ENCODE measurements at places on chromosomes 3 and 15.

- DNase-seq = no peak
Observed at GRCh38 chr3:145857956-145858355, 303.0 kb downstream of the PLOD2 start.

DNA sequence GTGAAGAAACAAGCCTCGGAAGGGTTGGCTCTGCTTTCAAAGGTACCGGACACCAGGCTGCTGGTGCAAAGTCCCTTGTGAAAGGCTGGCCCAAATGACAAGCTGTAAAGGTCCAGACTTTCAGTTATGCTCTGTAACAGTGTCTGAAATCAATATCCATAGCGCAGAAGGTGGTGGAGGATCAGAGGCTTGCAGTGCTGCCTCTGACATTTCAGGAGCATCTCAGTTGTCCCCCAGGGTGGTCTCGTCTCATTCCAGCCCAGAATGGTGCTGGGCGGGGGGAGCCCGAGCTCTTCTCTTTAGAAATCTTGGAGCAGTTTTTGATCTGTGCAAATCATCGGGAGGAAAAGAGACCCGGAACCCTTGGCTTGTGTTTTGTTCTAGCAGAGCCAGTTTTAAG is 402.3 kb upstream of the RGMA start:
- DNase-seq = no peak

- no peak for DNase-seq
Observed at GRCh38 chr15:59317211-59317610, 55.5 kb downstream of the MYO1E start.

DNA sequence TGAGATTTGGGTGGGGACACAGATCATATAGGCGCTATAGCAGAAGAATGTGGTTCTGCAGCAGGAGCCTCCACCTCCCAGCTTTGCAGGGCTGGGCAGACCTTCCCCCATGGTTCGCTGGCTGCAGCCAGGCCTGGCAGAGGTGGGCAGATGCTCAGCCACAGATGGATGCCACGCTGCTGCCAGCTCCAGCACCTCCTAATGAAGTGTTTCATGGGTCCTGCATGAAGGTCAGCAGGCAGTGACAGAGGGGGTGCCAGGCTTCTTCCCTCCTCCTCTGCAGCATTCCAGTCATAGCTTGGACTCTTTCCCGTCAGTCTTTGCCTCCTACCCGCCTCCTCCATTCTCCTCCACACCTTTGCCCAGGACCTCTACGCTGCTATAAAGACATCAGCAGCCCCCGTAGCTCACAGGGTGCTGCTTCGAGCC is 85.9 kb downstream of the SLCO3A1 start:
- no peak for DNase-seq

DNA sequence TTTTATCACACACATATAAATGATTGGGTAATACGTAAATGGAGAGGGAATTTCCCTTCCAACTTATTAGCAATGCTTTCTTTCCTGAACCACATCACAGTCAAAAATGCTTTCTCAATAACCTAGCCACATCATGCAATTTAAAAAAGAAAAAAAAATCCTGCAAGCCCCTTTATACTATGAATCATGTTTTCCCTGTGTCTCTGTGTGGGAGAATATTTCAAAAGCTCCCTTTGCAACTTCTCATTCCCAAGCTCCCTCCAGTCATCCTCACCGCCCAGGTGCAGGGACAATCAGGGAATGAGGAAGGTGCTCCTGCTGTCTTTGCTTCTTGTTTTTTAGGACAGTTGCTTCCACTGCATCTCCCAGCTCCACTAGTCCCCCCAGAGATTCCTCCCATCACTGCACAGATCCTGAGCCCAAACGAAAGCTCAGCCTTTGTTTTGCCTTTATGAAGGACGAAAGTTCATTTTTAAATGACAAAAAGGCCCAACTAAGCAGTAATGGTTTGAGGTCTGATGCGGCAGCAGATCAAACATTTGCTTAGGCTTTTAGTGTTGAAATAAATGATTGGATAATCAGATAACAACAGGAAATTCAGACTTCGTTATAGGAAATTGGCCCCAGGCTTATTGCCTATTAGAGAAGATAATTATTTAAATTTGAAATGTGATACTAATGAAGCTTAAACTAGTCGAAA is 47.8 kb upstream of the ADGRG7 start:
- DNase-seq = no peak

GRCh38 chr15:38991126-38991525 is 426.5 kb upstream of the RASGRP1 start:
- DNase-seq = no peak

DNA sequence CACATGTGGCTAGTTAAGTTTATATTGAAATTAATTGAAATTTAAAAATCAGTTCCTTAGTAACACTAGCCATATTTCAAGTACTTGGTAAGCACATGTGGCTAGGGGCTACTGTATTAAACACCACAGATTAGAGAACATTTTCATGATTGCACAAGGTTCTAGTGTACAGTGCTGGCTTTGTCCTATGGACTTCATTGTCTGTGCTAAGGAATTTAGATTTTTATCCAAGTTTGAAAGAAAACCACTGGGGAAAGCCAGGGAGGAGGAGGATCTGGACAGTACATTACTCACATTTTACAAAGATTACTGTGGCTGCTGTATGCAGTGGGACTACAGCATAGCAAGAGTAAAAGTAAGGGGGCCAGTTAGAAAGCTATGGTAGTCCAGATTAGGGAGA is 13.9 kb downstream of the STAC start:
- no peak for DNase-seq

- DNase-seq = no peak
Observed at GRCh38 chr3:154193000-154193615, 71.9 kb downstream of the ARHGEF26 start.

DNA sequence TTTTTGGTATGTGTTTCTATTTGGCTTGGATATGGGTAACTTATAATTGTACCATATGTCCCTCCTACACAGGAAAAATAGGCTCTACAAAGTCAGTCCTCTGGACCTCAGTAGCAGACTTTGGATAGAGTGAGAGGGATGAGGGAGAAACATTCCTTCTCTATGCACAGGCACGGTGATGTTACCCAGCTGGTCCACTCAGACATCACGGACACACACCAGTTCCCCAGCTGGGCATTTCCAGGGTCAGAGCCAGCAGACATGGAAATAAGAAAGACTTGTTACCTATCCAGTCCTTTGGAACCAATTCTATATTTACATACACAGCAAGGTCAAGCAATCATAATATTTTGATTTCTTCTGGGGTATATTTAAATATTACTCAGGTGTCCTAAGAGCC is 433.1 kb upstream of the KCNMB2 start:
- no peak for DNase-seq

GRCh38 chr3:142209655-142210054 is 15.7 kb downstream of the GK5 start:
- DNase-seq = no peak

GRCh38 chr3:187968883-187969580 is 184.9 kb upstream of the LPP start:
- DNase-seq = no peak

DNA sequence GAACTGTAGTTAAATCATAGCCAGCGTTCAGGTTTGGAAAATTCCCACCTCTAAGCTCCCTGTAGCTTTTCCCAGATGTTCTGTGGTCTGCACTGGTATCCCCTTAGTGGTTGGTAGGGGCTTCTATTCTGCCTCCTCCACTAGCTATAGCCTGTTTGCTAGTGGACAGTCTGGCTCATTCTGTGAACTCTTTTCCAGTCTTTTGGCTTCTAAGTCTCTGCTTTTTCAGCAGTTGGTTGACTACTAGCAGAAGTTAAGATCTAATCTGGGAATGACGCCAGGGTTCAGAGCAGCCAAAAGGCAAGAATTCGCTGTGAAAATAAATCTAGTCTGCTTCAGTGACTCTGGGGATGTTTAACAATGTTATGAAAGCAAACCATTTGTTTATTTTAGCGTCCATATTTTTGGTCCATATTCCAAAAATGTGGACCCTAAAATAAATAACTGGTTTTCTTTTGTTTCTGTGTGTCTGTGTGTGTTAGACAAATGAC is 73.7 kb upstream of the WDR72 start:
- DNase-seq = no peak

GRCh38 chr3:41426485-41426884 is 227.2 kb downstream of the CTNNB1 start:
- no peak for DNase-seq

DNA sequence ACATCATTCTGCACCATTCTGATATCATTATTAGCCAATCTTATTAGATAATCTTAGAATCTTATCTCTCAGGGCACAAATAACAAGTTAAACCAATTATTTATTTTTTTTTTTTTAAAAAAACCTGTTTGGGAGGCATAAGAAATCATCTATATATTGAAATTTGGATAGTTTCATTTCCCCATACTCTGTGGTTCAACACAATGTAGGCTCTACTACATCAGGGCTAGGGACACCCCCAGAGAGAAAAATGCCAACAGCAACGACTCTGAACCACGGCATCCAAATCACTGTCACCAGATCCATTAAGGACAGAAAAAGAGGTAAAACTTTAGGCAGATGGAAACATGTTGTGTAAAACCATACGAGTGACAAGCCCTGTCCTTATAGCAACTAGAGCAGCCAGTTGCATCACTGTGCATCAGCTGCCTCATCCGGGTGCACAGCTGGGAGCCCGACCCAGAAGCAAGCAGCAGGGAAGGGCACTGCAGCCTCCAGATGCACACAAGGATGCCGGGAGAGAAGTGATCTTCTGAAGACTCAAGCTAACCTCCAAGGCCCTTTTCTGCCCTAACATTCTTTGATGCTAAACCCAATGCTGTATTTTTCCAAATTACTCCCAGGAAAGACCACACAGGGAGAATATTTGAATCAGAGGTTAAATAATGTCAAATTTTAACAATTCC is 381.1 kb downstream of the CTNNB1 start:
- no peak for DNase-seq

- DNase-seq = no peak
Observed at GRCh38 chr3:173439004-173439403, 41.5 kb downstream of the NLGN1 start.

- DNase-seq = no peak
Observed at GRCh38 chr15:65115542-65115941, 542 bp upstream of the UBAP1L start.

DNA sequence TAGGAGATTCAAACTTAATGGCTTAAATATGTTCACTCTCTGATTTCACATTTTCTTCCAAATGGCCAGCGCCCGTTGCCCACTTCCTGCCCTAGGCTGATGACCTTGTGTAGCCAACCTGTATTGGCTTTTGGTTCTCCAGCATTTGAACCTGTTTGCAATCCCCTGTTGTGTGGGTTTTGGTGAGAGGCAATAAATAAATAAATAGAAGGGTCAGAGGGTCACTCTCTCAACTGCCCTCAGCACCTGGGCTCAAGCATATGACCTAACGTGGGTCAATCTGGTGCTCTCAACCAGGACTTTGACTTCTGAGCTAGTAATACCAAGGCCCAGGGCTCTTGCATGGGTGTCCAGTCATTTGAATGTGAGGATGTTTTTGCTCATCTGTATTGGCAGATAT is 1.8 kb upstream of the SRP14 start:
- DNase-seq = no peak

GRCh38 chr3:124532071-124532470 is 198.2 kb upstream of the UMPS start:
- DNase-seq = no peak

DNA sequence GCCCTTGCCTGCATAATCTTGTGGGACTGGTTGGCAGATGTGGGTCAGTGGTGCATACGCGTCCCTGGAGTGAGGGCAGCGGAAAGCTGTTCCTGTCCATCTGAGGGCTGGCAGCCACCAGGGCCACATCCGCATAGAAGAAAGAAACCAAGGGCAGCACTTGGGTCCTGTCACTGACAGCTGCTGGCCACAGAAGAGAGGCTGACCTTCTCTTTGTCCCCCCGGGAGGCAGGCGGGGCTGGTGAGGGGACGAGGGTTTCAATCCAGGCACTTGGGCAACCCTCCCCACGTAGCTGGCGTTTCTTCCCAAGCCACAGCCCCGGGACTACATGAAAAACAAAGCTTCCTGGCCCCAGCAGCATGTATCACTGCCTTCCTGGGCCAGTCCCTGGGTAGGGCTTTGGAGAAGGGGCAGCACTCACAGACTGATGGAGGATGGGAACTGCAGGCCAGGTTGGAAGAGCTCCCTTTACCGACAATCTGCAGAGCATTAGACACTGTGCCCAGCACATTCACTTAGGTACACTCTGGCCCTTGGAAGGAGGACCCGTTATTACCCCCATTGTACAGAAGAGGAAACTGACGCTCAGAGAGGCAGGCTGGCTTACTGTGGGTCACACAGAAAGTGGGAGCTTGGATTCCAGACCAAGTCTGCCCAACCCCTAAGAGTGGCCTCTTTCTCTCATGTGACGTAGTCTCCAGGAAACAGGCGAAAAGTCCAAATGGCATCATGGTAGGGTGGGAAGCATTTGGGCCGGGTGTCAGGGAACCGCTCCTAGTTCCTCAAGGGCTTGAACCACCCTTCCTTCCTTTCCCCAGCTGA is 78.8 kb upstream of the SLC6A6 start:
- DNase-seq = no peak

- no peak for DNase-seq
Observed at GRCh38 chr15:78982736-78983135, 37.9 kb upstream of the CTSH start.

- no peak for DNase-seq
Observed at GRCh38 chr3:133476971-133477375, 77.1 kb downstream of the BFSP2 start.

DNA sequence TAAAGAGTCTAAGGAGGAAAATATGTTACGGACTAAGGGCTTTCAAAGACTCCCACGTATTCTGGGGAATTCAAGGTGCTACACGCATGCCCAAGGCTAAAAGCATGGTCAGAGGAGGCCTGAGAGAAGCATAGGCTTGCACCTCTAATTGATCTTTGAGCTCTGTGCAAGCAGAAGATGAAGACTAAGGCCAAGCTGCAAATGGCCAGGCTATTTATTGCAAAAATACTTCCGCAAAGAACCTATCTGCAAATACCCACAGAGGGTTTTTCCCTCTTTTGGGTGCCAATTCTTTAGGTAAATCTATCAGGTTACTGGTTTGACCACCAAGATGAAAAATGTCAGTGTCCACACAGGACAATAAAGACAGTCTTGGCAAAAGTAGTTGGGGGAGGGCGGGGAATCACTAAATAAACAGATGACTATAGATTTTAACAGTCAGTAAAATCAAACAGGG is 119.5 kb downstream of the STAG1 start:
- DNase-seq = no peak

- DNase-seq = no peak
Observed at GRCh38 chr15:99536422-99537040, 29.3 kb upstream of the MEF2A start.

DNA sequence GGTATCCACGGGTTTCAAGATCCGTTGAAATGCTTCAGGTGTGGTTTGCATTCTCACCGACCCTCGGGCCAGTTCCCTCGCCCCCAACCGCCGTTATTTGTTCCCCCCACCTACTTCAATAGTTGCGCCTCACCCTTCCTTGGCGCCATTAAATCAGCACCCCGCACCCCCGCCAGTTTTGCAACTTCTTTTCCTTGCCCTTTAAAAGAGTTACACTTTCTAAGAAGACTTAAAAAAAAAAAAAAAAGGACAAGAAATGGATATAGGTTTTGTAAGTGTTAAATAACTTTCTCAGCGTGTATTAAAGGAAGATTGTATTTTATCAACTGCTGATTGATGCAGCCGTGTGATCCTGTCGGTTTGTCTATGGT is 87.2 kb downstream of the NR2F2 start:
- no peak for DNase-seq

- DNase-seq = no peak
Observed at GRCh38 chr3:178359728-178360127, 176.5 kb upstream of the KCNMB2 start.
